ENCODE measurements at places on chromosomes 6 and 20.

GRCh38 chr6:31197559-31198305 lies 27.2 kb upstream of the POU5F1 start:
- no peak for DNase-seq

DNA sequence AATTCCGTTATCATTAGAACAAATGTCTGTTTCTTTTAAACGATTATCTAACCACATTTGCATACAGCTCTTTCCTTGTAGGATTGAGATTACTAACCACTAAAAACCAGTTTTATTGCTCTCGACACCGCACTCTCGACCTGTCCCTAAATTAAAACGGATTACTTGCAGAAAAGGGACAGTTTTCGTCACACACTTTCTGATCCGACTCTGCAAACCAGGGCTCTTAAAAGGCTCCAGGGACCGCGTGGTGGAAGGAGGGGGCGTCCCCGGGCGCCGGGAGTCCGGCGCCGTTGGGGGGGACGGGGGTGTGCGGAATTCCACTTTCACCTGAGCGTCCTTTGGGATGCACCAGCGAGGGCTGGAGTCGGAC lies 731 bp downstream of the MAK start:
- DNase-seq, result no peak

GRCh38 chr20:3804254-3804751 lies 8.2 kb downstream of the CDC25B start:
- no peak for DNase-seq

DNA sequence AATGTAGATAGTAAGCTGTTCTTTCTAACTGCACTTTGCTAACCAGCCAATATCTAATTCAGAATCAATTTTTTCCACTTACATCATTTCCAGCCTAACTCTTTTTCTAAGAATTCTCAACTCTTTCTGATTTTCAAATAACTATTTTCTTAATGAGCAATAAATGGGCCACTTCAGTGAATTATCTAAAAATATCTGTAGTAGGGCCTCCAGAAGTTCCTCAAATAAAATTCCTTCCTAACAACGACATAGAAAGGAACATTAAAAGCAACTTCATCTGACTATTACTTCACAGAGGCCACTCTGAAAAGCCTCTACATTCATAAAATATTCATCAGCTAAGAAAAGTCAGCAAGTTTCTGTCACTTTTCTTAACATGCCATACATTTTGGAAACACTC lies 4.8 kb downstream of the COL12A1 start:
- no peak for DNase-seq

DNA sequence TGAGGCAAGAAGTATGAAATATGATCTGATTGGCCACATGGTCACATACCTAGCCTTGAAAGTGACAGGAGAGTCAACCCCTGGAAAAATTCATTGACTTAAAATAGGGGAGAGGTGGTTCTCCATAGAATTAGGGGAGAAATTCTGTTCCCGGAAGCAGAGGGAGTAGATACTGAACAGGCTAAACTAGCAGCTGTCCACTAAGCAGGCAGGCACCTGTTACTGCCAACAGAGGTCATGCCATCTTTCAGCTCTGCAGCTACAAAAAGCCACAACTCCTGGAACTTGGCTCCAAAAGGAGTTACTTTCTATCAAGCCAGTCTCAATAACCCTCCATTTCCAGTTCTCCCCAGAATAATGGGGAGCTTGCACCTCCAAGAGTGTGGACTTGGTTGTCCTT lies 352.5 kb downstream of the MAFB start:
- no peak for DNase-seq

DNA sequence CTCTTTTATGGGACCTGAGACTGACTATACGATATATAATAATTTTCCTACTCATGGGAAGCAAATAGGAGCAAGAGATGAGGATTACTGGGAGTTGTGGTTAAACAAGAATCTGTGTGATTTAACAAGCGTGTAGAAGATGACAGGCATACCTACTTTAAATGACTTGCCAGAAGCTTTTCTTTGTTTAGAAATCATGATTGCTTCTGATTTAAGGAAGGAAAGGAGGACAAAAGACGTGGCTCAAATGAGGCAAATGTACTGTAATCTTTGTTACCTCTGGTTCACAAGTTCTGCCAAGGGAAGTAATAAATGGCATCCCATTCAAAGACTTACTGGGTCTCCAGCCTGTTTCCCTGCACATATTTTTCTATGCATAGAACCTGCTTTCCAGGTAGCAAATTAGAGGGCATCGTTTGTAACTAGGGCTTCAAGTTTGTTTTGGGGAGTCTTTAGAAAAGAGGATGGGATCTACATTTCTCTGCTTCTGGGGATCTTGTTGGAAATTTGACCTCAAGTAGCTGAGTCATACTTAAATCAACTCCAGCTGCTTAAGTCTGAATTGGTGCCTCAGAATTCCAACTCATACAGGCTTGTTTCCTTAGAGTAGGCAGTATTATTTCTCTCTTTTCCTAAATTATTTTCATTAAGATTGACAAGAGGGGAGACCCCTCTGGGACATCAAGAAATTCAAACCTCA lies 2.9 kb upstream of the TRMT11 start:
- DNase-seq, result no peak

DNA sequence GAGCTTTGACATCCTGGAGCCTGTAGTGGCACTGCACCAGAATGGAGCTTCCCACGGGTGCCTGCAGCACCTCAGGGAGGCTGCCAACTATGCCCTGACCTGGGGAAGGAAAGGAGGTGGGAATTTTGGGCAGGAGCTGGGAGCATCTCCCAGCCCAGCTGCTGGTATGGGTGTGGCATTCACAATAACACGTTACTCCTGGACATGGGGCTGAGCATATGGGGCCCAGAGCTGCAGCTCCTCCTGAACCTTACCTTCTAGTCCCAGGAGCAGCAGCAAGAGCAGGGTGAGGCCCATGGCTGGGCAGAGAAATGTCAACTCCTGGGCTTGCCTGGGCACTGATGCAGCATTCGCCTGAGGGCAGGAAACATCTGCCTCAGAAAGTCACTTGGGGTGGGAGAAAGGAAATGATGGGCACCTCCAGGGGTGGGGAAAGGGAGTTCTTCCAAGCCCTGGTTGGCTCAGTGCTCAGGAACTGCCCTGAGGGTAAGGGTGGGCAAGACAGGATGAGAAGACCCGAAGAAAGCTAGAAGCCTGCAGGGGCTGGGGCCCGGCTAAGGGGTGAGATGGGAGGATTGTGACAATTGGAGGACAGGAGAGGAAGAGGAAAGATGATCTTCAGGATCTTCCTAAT lies at the start of gene TREML1:
TREML1 (minus strand) TSS at position 356 of the 634 bp plus-strand sequence; CDS start at position 297, 59 bp downstream.
- no peak for DNase-seq

- peak; percentile 21 for DNase-seq
These were observed 153.3 kb downstream of the SCML4 start for GRCh38 chr6:107670792-107671199.

DNA sequence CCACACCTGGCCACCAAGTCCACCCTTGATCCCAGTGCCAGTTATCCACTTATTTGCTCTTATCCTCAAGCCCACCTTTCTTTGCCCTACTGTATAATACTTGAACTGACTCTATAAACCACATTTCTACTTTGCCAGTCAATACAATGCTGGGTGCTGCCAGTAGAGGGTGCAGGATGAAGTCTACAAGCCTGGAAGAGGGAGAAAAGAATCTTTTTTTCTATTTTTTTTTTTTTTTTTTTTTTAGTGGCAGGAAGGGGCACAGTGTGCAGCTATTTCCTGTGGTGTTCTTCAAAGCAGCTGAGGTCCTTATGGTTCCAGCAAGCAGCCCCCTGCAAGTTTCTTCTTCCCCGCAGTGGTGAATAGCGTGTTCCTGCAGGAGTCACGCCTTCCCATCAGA lies 22.2 kb upstream of the GABRR1 start:
- DNase-seq, result no peak

DNA sequence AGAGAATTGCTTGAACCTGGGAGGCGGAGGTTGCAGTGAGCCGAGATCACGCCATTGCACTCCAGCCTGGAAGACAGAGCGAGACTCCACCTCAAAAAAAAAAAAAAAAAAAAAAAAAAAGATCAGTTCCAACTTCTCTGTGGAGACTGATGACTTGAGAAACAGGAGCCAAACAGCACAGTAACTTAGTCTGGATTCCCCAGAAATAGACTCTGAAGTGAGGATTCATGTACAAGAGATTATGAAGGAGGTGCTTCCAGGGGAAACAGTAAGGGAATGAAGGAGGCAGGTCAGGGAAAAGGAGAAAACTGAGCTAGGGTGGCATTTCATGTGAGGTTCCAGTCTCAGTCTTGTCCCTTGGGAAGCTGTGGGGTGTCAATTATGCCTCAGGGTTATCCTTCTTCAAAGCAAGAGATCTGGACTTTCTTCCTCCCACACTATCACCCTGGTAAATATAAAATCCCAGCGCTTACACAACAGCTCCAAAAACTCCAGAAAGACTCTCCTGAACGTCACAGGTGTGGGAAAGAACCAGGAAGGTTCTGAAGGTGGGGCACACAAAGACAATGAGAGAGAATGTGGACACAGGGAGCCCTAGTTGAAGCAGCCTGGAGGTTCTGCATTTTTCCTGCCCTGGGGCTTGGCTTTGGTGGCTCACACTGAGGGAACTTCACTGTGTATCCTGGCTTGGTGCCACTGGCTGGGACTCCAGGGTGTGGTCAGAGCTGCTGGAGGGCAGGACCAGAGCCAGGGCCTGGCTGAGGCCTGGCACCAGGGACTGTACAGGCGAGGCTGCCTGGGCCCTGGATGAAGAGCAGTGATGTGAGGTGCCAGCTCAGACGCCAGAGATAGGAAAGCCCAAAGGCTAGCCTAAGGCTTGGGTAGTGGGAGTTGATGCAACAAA lies 46.8 kb downstream of the PCNA start:
- no peak for DNase-seq

GRCh38 chr6:148524976-148525375 lies 182.3 kb downstream of the SASH1 start:
- DNase-seq, result no peak

DNA sequence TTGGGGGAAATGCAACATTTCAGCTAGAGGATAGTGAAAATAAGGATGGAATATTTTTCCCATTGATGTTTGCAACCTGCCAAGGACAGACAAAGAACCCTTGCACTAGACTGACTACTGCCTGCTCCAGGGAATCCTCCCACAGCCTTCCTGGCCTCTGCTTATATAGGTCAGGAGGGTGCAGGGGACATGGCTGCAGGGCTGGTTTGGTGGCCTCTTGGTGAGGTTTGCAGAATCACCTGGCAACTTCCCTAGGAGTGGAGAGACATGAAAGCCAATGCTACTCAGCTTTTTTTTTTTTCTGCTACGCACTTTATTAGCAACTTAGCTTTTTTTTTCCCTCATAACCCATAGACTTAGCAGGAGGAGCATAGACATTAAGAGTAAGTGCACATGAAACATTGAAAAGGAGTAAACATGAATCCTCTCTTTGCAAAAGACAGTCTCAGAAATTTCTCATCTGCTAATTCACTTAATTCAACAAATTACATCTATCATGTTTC lies 39.8 kb upstream of the CDYL start:
- no peak for DNase-seq

- peak; percentile 3 for DNase-seq
These were observed 120.2 kb downstream of the TINAG start for GRCh38 chr6:54428431-54428830.

GRCh38 chr6:156191895-156192294 lies 585.3 kb upstream of the ARID1B start:
- no peak for DNase-seq

GRCh38 chr20:23165307-23165750 lies 79.2 kb upstream of the CD93 start:
- no peak for DNase-seq

GRCh38 chr6:15477746-15478145 lies 185.1 kb downstream of the DTNBP1 start:
- no peak for DNase-seq

Data from GM19239 (cell line).